Glomerular endothelial cell (primary cell): ENCODE measurements at places on chromosomes 1 and 21. TPM values are rescaled to one million over a fixed set of nuclear protein-coding genes. Genes with fewer than 3 reads are reported as not detected.

The CYP2J2 gene
- total RNA-seq: 0.05 and 0.58 TPM in 2 replicates

The IVNS1ABP gene
- 32.5 and 45.9 TPM in 2 replicates for total RNA-seq

DNA sequence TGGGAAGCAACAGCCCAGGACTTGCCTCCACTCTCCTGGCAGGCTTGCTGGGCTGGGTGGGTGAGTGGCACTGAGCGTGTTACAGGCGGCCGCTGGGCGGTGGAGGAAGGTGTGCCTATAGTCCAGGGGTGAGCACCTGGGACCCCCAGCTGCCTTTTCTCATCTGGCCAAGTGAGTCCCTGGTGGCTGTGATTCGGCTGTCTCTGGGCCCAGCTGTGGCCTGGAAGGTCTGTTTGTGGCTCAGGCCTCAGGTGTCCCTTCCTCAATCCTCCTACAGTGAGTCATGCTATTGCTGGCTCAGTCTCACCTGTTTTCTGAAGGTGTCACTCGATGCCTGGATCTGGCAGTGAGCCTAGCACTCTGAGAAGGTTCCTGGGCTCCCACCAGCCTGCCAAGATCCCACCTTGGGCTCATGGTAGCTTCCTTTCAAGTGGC, 564.2 kb downstream of the PTPRU start:
- DNase-seq: no peak

DNA sequence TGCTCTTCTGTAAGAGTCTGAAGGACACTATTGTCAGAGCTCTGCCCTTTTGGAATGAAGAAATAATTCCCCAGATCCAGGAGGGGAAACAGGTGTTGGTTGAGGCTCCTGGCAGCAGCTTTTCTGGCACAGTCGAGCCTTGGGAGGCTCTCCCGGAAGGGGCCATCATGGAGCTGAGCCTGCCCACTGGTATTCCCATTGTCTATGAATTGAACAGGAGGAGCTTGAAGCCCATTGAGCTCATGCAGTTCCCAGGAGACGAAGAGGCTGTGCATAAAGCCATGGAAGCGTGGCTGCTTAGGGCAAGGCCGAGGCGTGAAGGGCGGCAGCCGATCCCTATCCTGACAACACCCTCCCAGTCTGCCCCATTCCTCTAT, 26.6 kb downstream of the UBE4B start:
- DNase-seq: no peak

The ADGRL2 gene
- 166 and 167 TPM in 2 replicates for total RNA-seq

GRCh38 chr1:87370544-87370943, 41.9 kb downstream of the LMO4 start:
- no peak for DNase-seq
